Common myeloid progenitor, CD34-positive (primary cell): ENCODE measurements at places on chromosomes 3 and 15.

DNA sequence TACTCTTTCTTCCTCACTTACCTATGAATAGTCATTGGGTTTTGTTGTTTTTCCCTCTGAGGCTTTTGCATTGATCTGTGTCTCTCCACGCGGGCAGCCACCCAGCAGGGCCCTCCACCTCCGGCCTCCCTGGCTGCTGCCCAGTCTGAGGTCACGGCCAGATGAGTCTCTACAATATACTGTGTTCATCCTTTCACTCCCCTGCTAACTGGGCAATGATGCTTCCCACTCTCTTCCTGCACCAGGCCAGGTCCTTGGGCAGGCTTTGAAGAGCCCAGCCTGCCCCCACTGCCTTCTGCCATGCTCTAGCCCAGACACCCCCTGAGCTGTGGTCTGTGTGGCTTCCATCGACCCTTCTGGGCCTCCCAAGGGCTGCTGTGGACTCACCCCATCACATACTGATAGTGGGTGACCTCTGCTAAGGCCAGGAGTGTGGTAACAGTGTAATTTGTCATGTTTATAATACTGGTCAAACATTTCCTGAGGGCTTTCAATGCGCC is 18.0 kb downstream of the PDIA5 start:
- peaks cover 11% of the 10 kb centered on the region for H3K4me1 ChIP-seq
- H3K36me3 ChIP-seq = peaks cover 2% of the 10 kb centered on the region
- H3K4me3 ChIP-seq = no peak overlapping the region
- H3K27me3 ChIP-seq = no peaks in the 10 kb centered on the region
- DNase-seq = no peak

- no peak for DNase-seq
- H3K4me1 ChIP-seq = no peaks in the 10 kb centered on the region
- no peak overlapping the region for H3K4me3 ChIP-seq
- H3K36me3 ChIP-seq = peaks cover 17% of the 10 kb centered on the region
Observed at GRCh38 chr3:121809249-121809648, 25.6 kb downstream of the IQCB1 start.

- peaks cover 6% of the 10 kb centered on the region for H3K27me3 ChIP-seq
- no peak for DNase-seq
- H3K4me1 ChIP-seq = no peaks in the 10 kb centered on the region
- no peak overlapping the region for H3K4me3 ChIP-seq
Observed at GRCh38 chr3:58580826-58581327, 3.7 kb upstream of the FAM107A start.

GRCh38 chr15:35206060-35206675 is 121.1 kb upstream of the NANOGP8 start:
- H3K4me3 ChIP-seq = no peak overlapping the region
- H3K4me1 ChIP-seq = no peaks in the 10 kb centered on the region
- no peak for DNase-seq
- H3K36me3 ChIP-seq = no peaks in the 10 kb centered on the region
- H3K27me3 ChIP-seq = no peaks in the 10 kb centered on the region

- H3K27ac ChIP-seq = no peak overlapping the region
- DNase-seq = no peak
- H3K27me3 ChIP-seq = peaks cover 17% of the 10 kb centered on the region
- no peaks in the 10 kb centered on the region for H3K36me3 ChIP-seq
- H3K4me1 ChIP-seq = no peaks in the 10 kb centered on the region
Observed at GRCh38 chr3:73621388-73621787, 3.4 kb downstream of the PDZRN3 start.

DNA sequence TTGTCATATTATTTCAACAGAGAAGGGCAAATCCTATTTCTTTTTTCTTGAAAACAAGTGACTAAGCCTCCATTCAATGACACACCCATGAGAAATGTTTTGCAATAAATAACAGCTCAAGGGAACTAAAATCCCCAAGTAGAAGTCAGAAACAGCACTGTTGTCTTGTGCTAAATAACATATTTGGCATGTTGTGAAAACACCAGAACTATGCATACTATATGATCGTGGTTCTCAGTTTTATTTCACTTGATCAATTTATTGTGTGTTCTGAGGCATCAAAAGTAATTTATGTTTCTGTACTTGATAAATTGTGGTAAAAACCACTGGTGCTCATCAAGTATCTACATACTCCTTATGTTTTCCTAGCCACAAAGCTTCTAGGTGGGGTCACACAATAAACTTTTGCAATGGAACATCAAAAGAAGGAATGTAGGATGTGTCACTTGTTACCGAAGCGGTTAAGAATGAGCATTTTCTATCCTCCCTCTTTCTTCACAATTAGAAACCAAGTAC is 691.7 kb upstream of the CBLB start:
- no peak overlapping the region for H3K27ac ChIP-seq
- H3K4me3 ChIP-seq = no peak overlapping the region
- no peaks in the 10 kb centered on the region for H3K4me1 ChIP-seq
- no peaks in the 10 kb centered on the region for H3K36me3 ChIP-seq
- no peak for DNase-seq
- no peaks in the 10 kb centered on the region for H3K27me3 ChIP-seq

DNA sequence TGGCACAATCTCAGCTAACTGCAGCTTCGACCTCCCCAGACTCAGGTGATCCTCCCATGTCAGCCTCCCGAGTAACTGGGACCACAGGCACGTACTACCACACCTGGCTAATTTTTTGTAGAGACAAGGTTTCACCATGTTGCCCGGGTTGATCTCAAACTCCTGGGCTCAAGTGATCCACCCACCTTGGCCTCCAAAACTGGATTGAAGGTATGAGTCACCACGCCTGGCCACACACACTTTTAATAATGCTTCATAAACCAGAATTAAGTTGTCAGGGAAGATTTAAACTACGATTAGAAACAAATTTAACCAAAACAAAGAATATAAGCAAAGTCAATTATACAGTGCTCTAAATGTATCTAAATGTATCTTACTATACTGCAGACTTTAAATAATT is 87.5 kb downstream of the LRRFIP2 start:
- H3K36me3 ChIP-seq = peaks cover 26% of the 10 kb centered on the region
- H3K27ac ChIP-seq = no peak overlapping the region
- no peak for DNase-seq
- no peaks in the 10 kb centered on the region for H3K4me1 ChIP-seq

- no peak overlapping the region for H3K4me3 ChIP-seq
- H3K27me3 ChIP-seq = no peaks in the 10 kb centered on the region
- no peak overlapping the region for H3K27ac ChIP-seq
- no peaks in the 10 kb centered on the region for H3K4me1 ChIP-seq
- no peak for DNase-seq
Observed at GRCh38 chr15:36844534-36844998, 255.8 kb downstream of the MEIS2 start.

- H3K4me3 ChIP-seq = no peak overlapping the region
- no peak overlapping the region for H3K27ac ChIP-seq
- H3K36me3 ChIP-seq = no peaks in the 10 kb centered on the region
- no peak for DNase-seq
- H3K27me3 ChIP-seq = no peaks in the 10 kb centered on the region
Observed at GRCh38 chr3:106765342-106765741, 611.9 kb upstream of the CCDC54 start.
